G401 (cell line): ENCODE measurements at places on chromosomes 7 and 10.

- DNase-seq, result no peak
These were observed 171.7 kb downstream of the LCOR start for GRCh38 chr10:97003804-97004201.

- DNase-seq, result no peak
These were observed 65.0 kb downstream of the PRKCQ start for GRCh38 chr10:6514844-6515780.

GRCh38 chr10:4285121-4285520 lies 500.1 kb upstream of the KLF6 start:
- no peak for DNase-seq

DNA sequence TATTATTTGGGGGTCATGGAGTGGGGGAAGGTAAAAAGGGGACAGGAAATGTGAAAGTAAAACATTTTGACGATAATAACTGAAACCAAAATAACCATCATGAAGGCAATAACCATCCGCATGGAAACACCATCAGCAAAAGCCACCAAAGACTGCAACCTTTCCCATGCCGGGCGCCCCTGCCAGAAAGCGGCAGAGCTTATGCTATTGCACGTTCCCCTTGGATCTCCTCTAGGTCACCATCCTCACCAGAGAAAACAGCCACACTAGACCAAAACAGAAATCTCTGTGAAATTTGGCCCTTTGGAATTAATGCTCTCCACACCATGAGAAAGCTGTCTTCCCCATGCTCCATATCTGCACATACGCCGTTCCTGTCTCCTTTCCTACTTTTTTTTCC lies 31.1 kb downstream of the DRGX start:
- DNase-seq, result no peak

DNA sequence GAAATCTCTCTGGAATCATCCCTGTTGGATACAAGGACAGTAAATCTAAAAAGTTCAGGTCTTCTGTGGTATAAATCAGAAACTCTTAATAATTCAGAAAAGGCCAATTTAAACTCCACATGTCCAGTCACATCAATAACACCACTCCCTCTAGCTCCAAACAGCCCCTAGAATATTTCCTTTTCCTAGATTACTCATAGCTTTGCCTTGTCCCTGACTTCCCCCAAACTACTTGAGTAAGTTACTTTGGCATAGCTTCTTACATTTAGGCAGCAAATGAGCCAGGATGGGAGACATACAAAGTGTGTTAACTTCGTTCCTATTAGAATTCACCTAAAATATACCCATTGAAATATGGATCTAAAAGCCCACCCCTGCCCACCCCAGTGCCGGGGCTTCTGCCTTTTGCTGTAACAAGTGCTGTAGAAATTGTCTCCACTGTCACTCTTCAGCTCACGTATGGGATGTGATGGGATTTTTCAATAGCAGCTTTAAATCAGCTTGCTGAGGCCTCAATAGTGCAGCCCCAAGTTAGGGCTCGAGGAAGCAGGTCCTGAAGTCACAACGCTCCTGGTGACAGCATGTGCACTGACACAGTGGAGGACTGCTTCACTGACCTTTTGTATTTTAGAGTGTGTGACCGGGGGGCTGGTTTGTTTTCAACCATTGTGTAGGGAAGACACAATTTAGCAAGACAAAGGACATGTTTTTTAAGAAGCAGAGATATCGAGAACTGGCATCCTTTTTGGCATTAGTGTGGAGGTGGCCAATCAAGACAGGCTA lies 218.2 kb upstream of the KMT2E start:
- no peak for DNase-seq

- DNase-seq, result no peak
These were observed 1.5 kb upstream of the POLD2 start for GRCh38 chr7:44124822-44125202.

GRCh38 chr10:75407713-75408508 lies 6.3 kb upstream of the ZNF503 start:
- no peak for DNase-seq

GRCh38 chr10:130357951-130358350 lies 221.8 kb downstream of the GLRX3 start:
- no peak for DNase-seq

- no peak for DNase-seq
These were observed 2.2 kb upstream of the FRMD4A start for GRCh38 chr10:14332903-14333302.

GRCh38 chr10:23927576-23928325 lies 281.2 kb upstream of the KIAA1217 start:
- DNase-seq, result no peak

DNA sequence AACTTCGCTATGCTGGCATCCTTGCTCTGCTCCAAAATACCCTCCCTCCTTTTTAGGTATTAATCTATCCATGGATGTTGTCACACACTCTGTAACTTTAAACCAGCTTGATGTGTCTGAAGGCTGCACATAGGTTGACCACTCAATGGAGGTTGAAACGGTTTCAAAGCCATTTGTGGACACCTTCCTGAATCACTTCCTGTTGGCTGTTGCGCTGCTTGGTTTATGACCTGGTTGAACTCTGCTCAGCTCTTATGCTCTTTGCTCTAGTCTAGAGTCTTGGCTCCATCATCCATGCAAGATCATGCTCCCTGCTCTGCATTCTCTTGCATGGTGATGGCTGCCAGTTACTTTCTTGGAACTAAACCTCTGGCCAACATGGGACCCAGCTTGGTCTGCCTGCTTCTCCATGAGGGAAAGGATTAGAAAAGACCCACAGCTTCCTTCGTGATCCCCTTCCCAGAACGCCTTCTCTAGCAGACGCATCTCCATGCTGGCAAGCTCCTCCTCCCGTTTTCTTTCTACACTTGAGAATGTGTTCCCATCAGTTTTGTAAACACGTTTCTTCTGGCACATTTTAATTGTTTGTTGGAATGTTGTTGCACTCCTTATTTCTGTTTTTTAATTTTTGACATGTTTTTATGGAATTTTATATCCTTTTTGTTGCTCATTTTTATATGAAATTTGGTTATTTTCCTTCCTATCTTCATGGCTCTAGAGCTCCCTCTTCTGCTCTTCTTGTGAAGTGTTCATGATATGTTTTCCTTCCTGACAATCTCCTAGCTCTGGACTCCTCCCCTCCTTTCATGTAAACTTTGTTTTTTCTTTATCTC lies 149.8 kb downstream of the XPNPEP1 start:
- DNase-seq, result peak; percentile 6

DNA sequence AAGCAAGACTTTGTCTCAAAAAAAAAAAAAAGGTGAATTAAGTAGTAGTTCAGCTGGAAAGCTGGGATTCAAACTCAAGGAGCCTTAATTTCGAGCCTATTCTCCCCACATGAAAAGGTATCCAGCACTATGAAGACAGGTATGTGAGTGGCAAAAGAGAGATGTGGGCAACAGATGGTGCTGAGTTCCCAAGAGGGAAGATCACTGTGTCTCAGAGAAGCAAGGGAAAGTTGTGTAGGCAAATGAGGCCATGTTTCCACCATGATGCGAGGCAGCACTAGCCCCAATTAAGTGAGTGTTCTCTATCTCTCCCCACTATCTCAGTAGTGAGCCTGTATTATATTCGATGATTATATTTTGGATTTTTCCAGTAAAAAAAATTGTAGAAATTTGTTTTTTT lies 19.8 kb upstream of the ST7 start:
- no peak for DNase-seq

- peak; percentile 6 for DNase-seq
These were observed 17.9 kb upstream of the CLEC2L start for GRCh38 chr7:139505563-139505962.

- DNase-seq, result no peak
These were observed 365.0 kb downstream of the KIF20B start for GRCh38 chr10:90066435-90066834.

- no peak for DNase-seq
These were observed 14.8 kb downstream of the INHBA start for GRCh38 chr7:41688012-41688625.

DNA sequence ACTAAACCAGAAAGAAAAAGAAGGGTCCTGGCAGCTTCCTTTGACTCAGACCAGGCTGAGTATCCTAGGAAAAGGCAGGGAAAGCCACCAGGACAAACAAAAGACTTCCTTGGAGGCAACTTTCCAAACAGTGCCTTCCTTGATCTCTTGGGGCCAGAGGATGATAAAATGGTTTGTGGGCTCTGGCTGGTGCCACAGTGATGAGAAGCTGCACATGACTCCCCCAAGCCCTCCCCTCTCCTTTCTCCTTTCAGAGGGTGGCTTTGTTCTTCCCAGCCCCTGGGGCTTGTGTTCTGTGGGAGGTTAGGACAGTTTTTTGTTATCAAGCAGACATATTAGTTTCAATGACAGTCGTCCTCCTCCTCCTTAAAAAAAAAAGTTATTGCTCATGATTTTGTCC lies 183.2 kb downstream of the SEM1 start:
- DNase-seq, result no peak

DNA sequence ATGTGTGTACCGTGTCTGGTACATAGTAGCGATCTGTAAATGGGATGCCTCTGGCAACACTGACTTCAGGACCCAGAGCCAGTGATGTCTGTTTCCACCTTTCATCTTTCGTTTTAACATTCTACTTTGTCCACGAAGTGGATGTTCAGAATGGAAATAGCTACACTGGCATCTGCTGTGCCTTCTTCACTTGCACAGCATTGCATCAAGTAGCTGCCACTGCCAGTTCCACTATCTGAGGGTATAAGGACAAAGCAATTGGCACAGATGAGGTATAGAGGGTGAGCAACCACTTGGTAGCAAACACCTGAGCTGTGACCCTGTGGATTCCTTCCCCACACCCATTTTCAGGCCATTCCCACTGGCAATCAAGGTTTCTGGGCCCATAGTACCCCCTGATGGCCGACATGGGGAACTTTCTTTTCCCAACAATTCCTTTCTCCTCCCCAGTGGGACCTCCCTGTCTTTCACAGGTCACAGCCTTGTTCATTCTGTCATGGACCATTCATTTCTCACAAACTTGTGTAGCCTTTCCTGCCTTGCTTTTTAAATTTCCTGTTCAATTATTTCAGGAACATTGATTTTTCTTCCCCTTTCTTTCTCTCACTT lies 4.0 kb downstream of the ITGA8 start:
- DNase-seq, result peak; percentile 25

DNA sequence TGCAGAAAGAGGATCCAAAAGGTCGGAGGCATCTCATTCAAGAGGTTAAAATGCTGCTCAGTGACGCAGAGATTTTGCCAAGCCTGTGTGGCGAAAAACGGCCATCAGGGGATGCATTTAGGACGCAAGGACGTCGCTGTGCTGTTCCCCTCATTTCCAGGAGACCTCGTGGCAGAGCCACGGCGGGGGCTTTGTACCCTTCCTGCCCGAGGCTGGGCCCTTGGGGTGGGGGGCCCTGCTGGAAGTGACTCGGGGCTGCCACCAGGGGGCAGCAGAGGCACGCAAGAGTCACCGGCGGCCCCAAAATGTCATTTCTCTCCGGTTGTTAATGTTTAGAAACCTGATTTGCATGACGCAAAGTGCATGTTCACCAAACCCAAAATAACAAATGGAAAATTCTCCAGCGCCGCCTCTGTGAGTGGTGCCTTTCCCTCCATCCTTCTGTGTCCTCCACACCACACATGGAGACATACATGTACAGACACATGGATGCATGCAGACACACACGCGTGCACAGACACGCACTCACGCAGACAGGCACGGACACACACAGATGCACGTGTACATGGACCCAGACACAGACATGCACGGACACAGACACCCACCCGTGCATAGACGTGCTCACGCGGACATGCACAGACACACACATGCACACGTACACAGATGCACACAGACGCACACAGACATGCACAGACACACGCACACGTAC lies 51.0 kb upstream of the NKX6-2 start:
- DNase-seq, result peak; percentile 70

- DNase-seq, result peak; percentile 77
These were observed 172.6 kb downstream of the FAM107B start for GRCh38 chr10:14601872-14602725.

DNA sequence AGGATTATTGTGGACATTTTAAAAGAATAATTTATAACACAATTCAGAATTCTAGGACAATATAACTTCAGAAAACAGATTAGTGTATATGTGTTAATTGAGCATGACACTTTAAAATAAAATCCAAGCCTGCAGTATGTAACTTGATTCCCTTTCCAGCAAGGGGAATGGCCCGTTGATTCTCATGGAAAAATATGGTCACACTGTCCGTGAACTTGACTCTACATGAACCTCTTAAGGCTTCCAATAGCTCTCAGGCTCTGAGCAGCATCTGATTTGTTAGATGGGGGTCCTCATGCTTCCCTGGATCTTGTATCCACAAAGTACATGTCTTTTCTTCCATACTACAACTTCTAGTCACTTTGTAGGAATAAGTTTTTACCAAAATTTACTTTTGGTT lies 85.5 kb upstream of the AKR1E2 start:
- DNase-seq, result no peak

DNA sequence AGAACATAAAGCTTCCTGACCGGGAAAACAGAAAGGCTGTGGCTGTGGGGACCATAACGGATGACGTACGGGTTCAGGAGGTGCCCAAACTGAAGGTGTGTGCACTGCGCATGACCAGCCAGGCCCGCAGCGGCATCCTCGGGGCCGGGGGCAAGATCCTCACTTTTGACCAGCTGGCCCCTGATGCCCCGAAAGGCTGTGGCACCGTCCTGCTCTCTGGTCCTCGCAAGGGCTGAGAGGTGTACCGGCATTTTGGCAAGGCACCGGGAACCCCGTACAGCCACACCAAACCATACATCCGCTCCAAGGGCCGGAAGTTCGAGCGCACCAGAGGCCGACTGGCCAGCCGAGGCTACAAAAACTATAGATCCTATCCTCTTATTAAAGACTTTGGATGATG lies 179.3 kb downstream of the PTN start:
- no peak for DNase-seq

- no peak for DNase-seq
These were observed 40.9 kb downstream of the NUDCD3 start for GRCh38 chr7:44449584-44449928.

DNA sequence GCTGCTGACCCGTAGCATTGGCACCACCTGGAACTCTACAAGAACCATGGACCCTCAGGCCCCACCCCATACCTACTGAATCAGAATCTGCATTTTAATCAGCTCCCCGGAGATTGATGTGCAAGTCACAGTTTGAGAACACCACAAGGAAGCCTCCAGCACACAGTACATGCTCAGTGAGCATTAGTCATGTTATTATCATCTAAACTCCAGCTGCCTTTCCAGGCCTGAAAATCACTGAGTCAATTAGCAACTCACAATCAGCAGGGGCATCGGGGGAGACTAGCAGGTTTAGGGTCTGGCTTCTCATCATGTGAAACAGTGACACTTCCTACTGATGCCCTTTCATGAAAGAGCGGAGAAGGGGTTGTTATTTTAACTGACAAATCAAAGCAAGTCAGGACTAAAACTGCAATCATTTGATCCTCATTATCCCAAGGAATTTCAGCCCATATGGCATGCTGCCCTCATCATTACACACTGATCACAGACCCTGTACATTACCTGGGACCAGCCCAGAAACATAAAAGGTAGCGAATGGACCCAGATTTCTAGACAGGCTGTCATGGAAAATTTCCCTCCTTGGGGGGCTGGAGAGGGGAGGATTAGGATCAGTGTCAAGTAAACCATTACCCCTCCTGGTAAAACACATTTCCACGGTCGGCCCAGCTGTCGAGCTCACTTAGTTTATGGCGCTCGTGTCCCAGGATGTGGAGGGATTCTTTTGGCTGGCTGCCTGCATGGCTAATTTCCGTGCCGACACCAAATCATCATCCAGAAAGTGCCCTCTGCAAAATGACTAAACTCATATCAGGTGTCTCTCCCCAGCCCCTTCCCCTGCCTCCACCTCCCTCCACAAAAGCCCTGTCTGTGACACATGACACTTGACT lies 122.8 kb downstream of the PRLHR start:
- DNase-seq, result no peak

- no peak for DNase-seq
These were observed 181.3 kb downstream of the PPP1R9A start for GRCh38 chr7:95088536-95089215.

- no peak for DNase-seq
These were observed 743 bp downstream of the OR2A5 start for GRCh38 chr7:144049491-144049890.
